ENCODE measurements at places on chromosomes 3 and 15.

- DNase-seq: no peak
Observed at GRCh38 chr3:127336101-127336500, 48.3 kb upstream of the PRR20G start.

DNA sequence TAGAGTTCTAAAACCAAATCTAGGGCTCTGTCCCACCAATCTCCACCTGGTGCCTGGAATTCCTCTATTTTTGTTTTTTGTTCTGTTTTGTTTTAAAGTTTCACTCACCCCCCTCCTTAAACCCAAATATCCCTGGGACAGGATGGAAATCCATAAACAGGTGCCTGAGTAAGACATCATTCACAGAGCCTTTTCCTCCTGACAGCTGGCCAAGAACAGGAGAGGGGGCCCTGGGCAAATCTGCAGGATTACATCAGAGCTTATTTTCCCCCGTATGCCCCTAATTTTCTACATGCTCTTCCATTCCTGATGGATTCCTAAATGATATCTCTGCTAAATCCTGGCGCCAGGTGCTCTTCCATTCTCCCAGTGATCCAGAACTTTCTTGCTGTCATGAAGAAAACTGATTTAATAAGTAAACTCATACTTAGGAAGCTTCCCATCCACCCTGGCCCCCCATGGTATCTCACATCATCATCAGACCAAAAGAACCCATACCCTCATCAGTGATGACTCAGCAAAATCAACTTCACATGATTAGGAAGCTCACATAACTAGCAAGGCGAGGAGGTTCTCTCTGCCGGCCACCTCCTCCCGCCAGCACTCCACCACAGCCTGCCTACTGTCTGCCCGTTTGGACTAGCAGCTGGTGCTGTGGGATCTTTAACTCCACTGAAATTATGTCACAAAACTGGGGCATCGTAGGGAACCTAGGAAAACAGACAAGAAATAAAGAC is 61.0 kb downstream of the LIPC start:
- DNase-seq: no peak

GRCh38 chr3:14300721-14301399 is 101.5 kb upstream of the SLC6A6 start:
- no peak for DNase-seq

- no peak for DNase-seq
Observed at GRCh38 chr3:30583973-30584372, 22.4 kb upstream of the TGFBR2 start.

GRCh38 chr3:105367063-105367405 is 325 bp downstream of the ALCAM start:
- no peak for DNase-seq

DNA sequence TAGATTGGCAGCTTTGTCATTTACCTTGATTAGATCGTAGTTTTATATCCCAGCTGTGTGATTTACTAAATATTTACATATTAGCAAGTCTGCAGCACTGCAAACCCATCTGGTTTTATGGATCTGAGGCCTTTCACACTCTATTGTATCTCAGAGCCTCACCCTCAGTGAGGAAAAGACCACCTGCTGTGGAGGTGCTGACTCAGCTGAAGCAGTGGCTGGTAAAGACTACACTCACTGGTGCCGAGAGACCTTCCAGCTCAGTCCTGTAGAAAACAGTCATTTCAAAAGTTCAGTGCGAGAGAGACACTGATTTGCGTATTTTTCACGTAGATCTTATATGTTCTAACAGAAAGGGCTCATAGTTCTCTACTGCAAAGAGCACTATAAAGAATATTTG is 307.8 kb upstream of the TPM1 start:
- no peak for DNase-seq

GRCh38 chr3:65262548-65262947 is 574.7 kb upstream of the ADAMTS9 start:
- no peak for DNase-seq

GRCh38 chr3:11653298-11654055 is 9.8 kb upstream of the VGLL4 start:
- no peak for DNase-seq

DNA sequence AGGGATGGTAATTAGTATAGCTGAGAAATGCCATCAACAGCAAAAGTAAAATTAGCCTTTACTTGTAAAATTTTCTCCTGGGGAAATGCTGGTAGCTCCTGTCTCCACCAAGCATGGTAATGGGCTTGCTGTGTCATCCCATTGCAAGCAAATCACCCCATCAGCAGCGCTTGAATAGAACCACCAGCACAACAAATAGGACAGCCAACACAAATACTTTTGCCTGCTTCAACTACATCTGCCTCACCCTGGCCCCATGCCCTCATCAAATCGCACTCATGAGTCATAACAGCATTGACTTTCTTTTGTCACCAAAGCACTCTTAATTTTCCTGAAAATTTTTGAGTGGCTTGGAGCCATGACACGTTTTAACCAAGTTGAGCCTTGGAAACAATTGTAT is 52.6 kb downstream of the ERC2 start:
- DNase-seq: no peak

DNA sequence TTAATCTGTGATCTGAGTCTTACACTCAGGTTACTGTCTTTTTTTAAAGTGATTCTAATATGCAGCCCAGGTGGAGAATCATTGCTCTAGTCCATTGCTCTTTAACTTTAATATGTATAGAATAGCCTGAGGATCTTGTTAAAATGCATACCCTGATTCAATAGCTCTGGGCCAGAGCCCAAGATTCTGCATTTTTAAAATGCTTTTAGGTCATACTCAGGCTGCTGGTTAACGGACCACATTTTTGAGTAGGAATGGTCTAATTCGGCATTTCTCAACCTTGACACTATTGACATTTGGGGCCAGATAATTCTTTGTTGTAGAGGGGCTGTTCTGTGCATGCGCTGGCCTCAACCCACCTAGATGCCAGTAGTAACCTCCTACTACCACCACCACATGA is 20.9 kb upstream of the FSTL1 start:
- DNase-seq: no peak

- no peak for DNase-seq
Observed at GRCh38 chr3:112615989-112616731, 24.8 kb downstream of the CCDC80 start.

DNA sequence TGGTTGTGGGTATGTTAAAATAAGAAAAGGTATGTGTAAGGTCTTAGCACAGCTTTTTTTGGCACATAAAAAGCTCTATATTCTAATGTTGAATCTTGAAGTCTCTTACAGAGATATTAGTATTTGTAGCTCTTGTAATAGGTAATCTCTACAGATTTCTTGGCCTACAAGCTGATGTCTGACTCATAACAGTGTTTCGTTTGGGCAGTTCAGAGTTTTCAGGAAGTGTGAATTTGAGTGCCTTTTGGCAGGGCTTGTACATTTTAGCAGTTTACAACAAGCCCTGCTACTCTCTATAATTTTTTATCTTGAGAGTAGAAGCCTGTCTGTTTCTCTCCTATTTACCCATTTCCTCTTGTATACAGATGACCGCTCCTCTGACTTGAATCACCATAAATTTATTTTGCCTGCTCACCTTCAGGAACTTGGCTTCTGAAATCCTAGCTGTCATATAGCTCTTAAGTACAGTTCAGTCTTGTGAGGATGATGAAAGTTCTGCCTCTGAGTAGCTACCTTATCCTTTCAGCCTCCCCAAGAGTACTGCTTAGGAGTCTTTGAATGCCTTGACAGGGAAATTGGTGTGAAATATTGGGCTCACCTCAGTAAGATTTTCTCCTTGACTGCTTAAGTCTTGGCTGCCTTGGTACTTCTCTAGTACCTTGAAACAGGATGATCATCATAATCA is 419.9 kb upstream of the RARB start:
- DNase-seq: no peak

DNA sequence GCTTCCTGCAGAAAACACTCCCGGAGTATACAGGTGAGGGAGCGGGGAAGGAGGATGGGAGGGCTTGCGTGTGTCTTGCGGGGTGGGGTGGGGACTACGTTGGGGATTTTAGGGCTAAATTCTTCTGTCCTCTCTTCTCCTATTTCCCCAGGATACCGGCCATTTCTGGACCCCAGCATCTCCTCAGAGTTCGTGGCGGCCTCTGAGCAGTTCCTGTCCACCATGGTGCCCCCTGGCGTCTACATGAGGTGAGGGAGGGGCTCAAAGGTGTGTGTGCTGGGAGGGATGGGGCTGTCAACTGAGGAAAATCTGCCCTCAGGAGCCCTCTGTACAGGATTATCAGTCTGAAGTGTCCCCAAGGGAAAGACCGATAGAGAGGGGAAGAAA is 6.6 kb downstream of the DUOX1 start:
- no peak for DNase-seq

Data from left kidney (tissue), 8 donors.